ENCODE measurements at places on chromosomes 16 and 17.

DNA sequence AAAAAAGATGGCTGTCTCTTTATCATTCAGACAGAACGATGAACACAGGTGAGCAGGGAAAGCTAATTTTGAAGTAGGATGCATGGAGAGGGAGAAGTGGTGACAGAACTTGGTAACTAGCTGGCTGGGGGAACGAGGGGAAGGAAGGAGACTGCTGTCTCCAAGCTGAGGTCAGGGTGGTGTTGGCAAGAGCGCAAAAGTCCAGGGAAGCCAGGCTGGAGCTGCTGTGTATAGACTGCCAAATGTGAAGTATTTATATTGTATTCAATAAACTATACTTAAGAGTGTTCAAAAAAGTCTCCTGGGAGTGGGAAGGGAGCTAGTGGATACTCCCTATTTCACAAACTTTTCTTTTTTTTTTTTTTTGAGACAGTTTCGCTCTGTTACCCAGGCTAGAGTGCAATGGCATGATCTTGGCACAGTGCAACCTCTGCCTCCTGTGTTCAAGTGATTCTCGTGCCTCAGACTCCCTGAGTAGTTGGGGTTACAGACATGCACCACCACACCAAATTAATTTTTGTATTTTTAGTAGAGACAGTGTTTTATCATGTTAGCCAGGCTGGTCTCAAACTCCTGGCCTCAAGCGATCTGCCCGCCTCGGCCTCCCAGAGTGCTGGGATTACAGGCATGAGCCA is 8.2 kb downstream of the TMEM106A start:
- no peak for DNase-seq

GRCh38 chr16:66617728-66618127 is 13.2 kb downstream of the CMTM3 start:
- no peak for DNase-seq

GRCh38 chr16:80623376-80623775 is 82.6 kb downstream of the DYNLRB2 start:
- DNase-seq: no peak

GRCh38 chr16:17769065-17769464 is 298.3 kb upstream of the XYLT1 start:
- no peak for DNase-seq

- DNase-seq: no peak
Measured at GRCh38 chr16:30748634-30749445, 615 bp downstream of the PHKG2 start.

DNA sequence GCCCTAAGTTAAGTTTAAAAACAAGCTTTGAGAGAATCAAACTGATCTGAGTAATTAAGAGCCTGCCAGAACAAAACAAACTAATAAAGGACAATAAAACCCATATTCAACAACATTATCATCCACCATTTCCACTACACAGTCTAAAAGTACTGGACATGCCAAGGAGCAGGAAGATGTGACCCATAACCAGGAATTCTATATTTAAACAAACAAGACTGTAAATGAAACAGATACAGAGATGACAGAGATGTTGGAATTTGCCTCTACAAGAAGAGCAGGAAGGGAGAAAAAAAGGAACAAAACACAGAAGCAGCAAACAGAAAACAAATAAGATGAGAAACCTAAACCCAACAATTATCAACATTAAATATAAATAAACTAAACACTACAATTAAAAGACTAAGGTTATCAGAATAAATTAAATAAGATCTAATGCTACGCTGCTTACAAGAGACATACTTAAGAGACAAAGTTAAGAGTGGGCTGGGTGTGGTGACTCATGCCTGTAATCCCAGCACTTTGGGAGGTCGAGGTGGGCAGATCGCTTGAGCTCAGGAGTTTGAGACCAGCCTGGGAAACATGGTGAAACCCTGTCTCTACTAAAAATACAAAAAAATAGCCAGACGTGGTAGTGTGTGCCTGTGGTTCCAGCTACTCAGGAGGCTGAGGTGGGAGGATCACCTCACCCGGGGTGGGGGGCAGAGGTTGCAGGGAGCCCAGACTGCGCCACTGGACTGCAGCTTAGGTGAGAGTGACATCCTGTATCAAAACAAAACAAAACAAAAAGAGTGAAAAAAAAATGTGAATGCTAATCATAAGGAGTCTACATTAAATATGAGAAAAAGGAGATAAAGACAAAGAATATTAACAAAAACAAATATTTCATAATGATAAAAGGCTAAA is 50.6 kb downstream of the CREBBP start:
- no peak for DNase-seq

DNA sequence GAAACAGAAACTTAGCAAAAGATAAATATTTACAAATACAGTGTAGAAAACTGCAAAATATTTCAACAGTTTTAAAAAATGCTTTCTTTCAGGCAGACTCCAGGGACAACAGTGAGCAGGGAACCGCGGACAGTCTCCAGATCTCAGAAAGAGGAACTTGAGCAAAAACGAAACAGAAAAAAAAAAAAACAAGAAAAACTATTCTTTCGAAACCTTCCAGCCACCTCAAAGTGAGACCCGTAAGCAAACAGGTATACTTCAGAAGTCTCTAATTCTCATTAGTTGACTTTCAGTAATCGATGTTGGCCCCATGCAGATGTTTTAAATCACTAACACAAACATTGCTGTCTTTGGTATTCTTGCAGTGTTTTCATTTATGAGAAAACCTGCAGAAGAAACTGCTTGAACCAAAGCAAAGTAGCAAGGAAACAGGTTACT is 15.7 kb upstream of the CCL1 start:
- DNase-seq: no peak

DNA sequence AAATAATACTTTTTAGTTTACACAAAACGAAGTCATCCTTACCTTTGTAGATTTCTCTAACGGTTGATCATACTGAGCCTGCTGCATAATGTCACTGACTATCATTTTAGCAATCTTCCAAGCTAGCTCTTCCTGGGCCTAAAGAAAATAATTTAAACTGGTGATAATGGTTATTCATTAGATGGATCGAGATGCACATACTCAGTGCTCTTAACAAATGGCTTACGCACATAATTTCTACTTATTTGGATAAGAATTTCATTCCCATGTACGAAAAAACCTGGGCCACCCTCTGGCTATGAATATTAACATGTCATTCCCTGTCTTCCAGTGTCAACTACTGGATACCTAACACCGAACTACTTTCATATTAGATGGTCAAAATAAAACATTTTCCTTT is 41.4 kb upstream of the ULK2 start:
- no peak for DNase-seq

DNA sequence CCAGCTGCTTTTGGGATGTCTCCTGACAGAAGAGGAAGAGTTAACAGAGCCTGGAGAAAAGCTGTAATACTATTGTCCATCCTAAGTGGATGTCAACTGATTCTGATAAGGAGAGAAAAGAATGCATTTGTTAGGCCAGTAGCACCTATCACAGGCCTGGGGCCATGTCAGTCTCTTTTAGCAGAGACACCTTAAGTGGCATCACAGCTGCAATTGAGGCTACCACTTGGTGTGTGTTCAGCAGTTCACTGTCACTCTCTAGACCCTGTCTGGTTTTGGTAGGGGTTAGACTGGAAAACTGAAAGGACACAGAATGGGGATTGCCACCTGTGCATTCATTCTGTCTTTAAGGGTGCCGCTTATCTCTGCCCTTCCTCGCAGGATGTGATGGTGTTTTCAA is 42.0 kb downstream of the PSMD12 start:
- no peak for DNase-seq

DNA sequence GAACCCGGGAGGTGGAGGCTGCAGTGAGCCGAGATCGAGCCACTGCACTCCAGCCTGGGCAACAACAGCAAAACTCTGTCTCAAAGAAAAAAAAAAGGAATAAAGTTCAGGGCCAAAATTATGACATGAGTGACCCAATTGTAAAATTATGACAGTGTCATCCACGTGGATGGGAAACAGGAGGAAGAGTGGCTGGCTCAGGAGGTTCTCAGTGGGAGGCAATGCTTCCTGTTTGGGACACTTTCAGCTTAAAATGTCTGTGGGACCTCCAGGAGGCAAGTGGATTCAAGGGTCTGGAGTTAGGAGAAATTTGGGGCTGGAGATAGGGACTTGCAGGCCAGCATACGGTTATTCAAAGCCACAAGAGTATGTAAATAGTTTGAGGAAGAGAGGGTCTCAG is 8.0 kb upstream of the STX4 start:
- no peak for DNase-seq

DNA sequence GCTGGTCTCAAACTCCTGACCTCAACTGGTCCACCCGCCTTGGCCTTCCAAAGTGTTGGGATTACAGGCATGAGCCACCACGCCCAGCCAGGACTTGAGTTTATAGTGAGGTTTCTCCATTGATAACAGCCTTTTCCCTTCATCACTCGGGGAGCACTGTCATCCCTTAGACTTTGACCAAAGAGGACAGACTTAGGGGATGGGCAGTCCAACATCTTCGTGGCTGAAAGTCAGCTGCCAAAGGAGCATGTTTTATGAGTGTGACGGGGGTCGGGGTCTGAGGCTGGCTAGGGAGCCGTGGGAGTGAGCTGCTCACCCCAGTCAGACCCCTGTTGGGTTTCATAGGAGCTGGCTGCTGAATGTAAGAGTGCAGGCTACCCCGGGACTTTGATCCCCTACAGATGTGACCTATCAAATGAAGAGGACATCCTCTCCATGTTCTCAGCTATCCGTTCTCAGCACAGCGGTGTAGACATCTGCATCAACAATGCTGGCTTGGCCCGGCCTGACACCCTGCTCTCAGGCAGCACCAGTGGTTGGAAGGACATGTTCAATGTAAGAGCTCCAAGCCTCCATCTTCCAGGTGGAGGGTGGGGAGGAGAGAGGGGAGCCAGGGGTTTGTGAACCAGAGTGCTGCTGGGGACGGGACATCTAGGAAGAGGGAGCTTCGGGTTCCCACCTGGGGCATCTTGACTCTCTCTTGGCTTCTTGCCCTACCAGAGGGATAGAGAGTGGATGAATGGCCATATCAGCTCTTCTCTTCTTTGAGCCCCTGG is 3.1 kb downstream of the DHRS11 start:
- DNase-seq: no peak

DNA sequence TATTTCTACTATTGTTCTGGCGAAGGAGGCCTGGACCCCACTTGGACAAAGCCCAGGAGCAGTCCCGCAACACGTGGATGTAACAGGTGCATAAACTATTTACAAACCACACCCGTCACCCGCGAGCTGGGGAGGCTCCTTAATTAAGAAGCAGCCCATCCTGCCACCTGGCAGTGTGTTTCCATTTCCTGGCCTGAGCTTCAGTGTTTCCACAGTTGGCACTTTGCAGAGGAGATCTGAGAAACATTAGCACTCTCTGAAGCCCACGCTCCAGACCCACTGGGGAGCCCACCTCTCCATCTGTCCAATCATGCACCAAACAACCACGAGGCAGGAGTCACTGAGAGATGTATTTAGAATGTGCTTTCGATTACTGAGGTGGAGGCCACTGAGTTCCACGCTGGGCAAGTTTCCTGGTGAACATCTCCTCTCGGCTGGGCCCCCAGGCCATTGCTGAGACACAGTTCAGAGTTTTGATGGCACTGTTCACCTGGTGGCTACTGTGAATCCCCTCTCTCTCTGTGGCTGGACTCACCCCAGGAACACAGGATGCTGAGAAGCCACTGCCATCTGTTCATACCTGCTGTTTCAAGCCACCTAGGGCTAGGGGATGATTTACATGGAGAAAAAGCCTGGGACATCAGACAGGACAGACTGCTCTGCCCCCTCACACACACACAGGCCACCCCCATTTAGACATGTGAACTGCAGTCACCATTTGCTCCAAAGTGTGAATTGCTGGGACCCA is 129.1 kb downstream of the AIPL1 start:
- DNase-seq: no peak

GRCh38 chr17:10050597-10051101 is 145.6 kb upstream of the RCVRN start:
- no peak for DNase-seq

Data from putamen (tissue), 1 donor.